ENCODE measurements at places on chromosomes 2 and 18.

GRCh38 chr2:186422226-186422625, 63.8 kb upstream of the ZC3H15 start:
- no peak for DNase-seq

GRCh38 chr2:101806701-101807100, 109.2 kb downstream of the MAP4K4 start:
- DNase-seq = no peak

DNA sequence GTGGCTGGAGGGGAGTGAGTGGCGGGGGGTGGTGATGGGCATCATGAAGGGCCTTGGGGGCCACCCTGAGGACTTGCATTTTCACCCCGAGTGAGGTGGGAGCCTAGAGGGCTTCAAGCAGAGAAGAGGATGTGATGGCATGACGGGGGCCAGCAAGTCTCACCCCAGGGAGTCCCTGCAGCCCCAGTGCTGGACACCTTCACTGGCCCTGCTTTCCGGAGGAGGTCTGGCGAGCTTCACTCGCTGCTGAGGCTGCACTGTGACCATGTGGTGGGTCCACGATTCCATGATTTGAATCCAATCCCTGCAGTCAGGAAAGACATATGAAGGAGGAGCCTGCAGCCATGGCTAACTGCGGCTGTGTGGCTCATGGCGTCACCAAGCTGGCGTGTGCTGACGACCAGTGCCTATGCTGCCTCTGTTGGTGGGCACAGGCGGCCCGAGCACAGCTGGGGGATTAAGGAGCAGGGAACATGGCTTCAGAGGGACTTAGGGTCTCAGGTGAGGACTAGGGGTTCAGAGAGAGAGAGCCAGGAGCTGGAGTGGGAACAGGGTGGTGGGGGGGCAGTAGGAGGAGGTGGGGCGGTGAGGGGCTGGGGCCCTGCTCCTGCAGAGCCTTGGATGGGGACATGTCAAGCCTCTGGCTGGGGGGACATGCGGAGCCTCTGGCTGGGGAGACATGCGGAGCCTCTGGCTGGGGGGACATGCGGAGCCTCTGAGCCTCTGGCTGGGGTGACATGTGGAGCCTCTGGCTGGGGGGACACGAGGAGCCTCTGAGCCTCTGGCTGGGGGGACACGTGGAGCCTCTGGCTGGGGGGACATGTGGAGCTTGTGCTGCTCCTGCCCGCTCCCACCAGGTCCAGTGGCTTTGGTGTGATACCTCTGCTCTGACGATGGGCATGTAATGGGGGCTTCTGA, 3.6 kb downstream of the ZAP70 start:
- DNase-seq = no peak

- no peak for DNase-seq
Observed at GRCh38 chr2:212595036-212595654, 56.5 kb upstream of the ERBB4 start.

- no peak for DNase-seq
Observed at GRCh38 chr2:162887902-162888301, 49.3 kb upstream of the KCNH7 start.

DNA sequence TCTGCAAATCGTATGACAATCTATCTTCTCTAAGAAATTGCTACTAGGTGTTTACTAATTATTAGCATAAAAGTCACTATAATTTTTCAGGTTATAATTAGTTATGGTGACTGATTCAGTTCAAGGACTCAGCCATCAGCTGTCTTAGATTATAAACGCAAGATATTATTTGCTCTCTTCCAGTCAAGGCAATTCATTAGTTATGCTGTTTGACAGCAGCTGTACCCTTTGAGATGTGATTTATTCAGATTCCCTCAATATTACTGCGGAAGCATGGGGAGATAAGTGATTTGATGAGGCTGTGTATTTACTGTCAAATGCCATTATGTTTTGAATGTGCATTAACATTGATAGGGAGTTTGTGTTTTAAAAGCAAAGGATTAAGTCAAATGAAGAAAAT, 558.9 kb upstream of the FSIP2 start:
- no peak for DNase-seq

- DNase-seq = no peak
Observed at GRCh38 chr2:215264374-215264773, 47.5 kb upstream of the ATIC start.

Data from endothelial cell of umbilical vein (primary cell).